ENCODE measurements at places on chromosomes 7 and 10. TPM values are rescaled to one million over a fixed set of nuclear protein-coding genes. Genes with fewer than 3 reads are reported as not detected.

DNA sequence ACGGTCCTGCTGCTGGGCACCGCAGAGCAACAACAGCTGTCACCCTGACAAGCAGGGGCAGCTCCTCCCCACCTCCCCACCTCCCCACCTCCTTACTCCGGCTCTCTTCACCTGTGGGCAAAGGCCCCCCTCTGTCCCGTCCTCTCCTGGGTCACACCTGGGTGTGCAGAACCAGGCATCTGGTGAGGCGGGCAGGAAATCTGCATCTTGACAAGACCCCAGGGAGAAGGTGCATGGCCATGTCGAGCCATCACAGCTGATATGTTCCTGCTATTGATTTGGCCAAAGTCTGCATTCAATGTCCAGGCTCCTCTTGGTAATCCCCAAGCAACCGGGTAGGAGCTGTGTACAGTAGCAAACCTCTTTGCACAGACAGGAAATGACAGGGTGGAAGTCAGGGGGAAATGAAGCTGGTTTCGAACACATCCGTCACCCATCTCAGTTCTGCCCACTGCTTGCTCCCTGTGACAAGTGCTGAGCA lies 554.2 kb downstream of the DNAJB6 start:
- DNase-seq = no peak

- no peak for DNase-seq
Measured at GRCh38 chr7:78788464-78788863, 665.0 kb downstream of the MAGI2 start.

DNA sequence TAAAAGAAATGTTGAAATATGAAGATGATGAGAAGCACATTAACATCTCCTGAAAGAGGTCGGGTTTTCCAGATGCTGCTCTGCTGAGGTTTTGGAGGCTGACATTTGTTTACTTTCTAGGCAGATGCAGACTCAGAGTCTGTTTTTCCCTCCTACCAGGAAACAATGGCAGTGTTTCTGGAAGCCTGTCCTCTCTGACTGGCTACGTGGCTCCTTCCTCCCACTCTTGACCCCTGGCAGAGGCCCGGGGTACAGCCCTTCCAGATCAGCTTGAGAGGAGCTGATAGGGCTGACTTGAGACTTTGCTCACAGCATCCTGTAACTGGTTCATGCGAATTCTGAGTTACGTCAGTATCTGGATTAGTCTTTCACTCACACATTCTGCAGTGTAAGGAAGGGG lies 41.1 kb upstream of the IL15RA start:
- DNase-seq = no peak

The AKR1C8 gene
- total RNA-seq = not detected

DNA sequence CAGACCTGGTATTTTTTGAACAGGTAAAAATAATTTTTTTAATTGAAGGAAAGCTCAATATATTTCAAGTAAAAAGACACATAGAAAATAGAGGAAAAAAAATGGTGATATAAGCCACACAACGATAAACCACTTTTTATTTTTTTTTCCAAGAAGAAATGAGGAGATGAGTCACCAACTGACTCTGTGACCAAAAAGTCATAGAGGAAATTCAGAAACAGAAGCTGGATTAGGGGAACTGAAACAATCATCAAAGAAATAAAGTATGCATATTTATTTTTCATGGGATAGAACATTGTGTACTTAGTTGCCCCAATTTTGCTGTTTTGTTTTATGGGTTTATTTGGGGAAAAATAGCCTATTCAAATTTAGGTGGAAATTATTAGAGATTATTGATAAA lies 176.8 kb upstream of the AGR3 start:
- no peak for DNase-seq

DNA sequence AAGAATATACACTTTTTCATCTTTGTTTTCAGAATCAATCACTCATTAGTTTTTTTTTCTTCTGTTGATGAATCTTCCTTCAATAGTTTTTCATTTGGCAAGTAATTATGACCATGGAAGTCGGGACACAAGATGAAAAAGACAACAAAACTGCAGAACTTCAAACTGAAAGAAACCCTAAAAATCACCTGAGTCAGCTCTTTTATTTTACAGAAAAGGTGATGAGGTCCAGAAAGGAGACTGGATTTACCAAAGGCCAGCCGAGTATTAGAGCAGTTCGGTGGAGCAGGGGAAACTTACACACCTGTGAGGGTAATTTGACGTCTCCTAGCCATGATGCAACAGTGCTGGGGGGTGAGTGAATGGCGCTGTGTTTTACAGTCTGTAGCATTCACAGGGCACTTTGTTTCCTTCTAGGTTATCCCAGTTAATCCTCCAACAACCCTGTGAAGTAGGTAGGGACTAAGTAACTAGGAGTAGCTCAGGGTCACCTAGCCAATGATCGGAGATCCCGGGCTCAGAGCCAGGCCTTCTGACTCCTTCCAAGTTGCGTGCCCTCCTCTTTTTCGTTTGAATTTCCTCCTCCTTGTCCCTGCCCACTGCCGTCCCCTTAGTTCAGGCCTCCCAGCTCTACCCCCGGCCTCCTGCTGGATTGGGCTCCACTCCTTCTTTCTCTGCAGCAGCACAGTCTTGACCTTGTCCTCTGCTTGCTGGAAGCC lies 14.0 kb downstream of the RBM20 start:
- DNase-seq = no peak

The GIMAP7 gene
- not detected for total RNA-seq

DNA sequence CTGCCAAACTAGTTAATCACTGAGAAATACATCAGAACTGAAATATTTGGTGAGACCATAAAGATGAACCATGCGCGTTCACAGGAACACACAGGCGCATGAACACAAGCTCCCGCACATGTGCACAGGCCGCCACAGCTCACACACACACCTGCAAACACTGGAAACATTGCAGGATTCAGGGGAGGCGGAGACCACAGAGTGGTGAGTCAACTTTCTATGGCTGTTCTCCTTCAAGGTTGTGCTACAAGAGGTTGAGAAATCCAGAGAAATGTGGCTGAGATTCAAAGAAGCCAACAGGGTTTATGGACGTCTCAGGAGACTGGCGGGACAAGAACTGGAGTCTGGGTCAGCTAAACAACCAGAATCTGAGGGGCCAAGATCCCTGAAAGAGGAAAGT lies 17.8 kb downstream of the ESYT2 start:
- DNase-seq = peak; percentile 87

DNA sequence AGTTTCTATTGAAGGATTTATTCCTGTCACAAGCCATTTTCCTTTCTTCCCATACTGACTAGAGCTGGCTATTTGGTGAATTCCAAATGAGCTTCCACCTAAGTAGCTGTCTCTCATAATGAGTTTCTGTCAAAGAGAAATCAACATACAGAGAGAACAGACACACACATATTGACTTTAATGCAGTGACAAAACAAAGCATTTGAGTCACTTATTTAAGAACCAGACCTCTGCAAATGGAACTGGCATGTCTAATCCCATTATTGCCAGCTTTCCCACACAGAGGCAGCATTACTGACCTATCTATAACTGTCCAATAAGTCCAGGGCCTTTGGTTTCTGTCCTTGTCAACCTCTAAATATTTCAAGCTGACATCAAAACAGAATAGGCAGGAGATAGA lies 179.3 kb upstream of the CSTF2T start:
- DNase-seq = no peak

The CNNM1 gene
- 0.36 TPM for total RNA-seq

DNA sequence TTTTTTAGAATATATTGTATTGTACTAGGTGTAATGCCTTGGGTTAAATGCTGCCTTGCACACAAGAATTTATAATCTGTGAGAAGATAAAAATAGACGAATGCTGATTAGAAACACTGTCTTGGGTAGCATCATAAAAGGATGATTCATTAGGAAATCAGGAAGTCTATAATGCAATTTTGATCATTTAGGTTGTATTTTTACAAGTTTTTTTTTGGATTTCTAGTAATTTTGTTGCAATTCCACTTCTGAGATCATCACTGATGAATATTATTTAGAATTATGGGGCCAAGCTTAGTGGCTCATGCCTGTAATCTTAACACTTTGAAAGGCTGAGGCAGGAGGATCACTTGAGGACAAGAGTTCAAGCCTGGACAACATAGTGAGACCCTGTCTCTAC lies 29.6 kb downstream of the WBP1L start:
- peak; percentile 43 for DNase-seq

The PRPS1L1 gene
- not detected for total RNA-seq

The PRF1 gene
- total RNA-seq = not detected

GRCh38 chr7:35975851-35976454 lies 175.1 kb downstream of the SEPTIN7 start:
- peak; percentile 71 for DNase-seq

- peak; percentile 96 for DNase-seq
Measured at GRCh38 chr7:128352153-128352537, 8.4 kb upstream of the RBM28 start.
